ENCODE measurements at places on chromosomes 4 and X.
A peak's percentile ranks its signal among the peaks of the same experiment; 100 is the strongest.

GRCh38 chrX:104430072-104430741, 135.8 kb upstream of the IL1RAPL2 start:
- DNase-seq = no peak

DNA sequence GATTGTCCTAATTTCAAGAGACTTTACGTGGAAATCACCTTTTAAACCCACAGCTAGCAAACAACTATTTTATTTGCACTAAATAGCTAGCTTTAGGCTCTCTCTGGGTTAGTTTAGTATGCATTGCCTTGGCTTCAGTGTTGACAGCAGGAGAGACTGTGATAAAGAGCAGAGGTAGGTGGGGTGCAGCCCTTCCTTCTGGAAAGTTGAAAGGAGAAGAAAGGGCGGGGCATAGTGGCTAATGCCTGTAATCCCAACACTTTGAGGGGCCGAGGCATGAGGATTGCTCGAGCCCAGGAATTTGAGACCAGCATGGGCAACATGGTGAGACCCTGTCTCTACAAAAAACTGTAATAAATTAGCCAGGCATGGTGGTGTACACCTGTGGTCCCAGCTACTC, 29.0 kb upstream of the TMEM154 start:
- DNase-seq = no peak

GRCh38 chr4:100986360-100986868, 360.9 kb downstream of the PPP3CA start:
- DNase-seq = no peak

GRCh38 chr4:160350944-160351343, 1248.1 kb downstream of the RAPGEF2 start:
- DNase-seq = no peak

GRCh38 chr4:90274175-90274574, 147.0 kb downstream of the CCSER1 start:
- no peak for DNase-seq

- DNase-seq = no peak
Measured at GRCh38 chrX:28969126-28969525, 381.9 kb downstream of the IL1RAPL1 start.

DNA sequence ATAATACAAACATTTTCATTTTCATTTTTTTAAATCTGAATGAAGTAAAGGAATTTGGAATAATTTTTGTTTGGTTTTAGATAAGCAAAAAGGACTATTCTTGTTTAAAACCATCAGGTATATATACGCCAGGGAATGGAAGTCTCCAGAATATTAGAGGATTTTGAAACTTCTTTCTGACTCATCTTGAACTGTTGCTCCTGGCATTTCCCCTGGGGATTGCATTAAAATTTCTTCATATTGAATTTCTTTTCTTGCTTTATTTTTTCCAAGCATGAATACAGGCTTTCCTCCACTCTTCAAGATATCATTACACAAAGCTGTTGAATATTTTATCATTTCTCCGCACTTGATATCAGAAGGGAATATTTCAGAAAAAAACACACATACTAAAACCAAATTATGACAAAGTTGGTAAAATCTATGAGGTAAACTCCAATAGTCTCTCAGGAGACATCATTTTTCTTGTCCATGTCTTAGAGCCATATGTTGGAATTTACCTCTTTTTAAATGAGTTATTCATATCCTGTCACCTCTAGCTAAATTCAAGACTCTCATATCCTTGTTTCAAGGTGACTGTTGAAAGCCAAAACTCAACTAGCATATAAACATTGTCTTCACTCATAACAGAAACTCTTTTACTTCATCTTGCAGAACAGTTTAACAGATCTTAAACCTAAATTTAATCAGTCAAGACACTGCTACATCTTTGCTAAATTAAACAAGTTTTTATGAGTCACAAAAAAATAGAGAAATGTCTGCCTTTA, 20.7 kb upstream of the CSN1S1 start:
- DNase-seq = no peak

- peak; percentile 59 for DNase-seq
Measured at GRCh38 chr4:158823461-158823873, 54.6 kb downstream of the FNIP2 start.

DNA sequence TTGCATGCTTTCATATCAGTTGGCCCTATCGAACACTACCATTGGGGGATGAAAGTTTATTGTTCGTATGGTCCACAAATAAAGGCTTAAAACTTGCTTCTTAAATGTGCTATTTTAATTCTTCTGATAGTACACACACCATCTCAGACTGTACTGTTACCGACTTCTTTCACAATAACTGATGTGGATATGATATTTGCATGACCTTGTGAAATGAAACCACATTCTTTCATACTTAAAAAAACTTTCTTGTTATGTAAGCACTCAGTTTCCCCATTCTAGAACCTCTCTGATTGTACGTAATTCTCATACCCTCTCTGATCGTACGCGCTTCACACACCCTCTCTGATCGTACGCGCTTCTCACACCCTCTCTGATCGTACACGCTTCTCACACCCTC, 12.0 kb upstream of the WDR19 start:
- no peak for DNase-seq

- peak; percentile 19 for DNase-seq
Measured at GRCh38 chr4:98778206-98778605, 119.8 kb upstream of the TSPAN5 start.

GRCh38 chr4:141896687-141897086, 260.3 kb downstream of the IL15 start:
- DNase-seq = no peak

DNA sequence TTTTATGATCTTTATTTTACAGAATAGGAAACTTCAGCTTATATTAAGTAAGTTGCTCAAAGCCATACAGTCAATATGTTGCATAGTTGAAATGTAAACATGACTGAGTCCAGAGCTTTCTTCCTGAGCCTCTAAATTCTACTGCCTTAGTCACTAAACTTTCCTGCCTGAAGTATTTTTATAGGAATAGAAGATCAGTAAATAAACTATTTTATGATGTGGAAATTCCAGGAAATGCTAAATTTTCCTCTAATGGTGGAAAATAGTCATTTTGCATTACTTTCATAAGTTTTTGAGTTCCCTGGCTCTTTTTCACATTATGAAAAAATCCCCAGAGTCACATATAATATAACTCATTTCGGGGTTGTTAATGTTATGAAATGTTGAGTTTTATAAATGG, 182.8 kb downstream of the BANK1 start:
- no peak for DNase-seq

GRCh38 chr4:35063031-35063570, 1181.2 kb downstream of the ARAP2 start:
- DNase-seq = no peak

GRCh38 chrX:24166078-24166477, 16.5 kb downstream of the ZFX start:
- no peak for DNase-seq

DNA sequence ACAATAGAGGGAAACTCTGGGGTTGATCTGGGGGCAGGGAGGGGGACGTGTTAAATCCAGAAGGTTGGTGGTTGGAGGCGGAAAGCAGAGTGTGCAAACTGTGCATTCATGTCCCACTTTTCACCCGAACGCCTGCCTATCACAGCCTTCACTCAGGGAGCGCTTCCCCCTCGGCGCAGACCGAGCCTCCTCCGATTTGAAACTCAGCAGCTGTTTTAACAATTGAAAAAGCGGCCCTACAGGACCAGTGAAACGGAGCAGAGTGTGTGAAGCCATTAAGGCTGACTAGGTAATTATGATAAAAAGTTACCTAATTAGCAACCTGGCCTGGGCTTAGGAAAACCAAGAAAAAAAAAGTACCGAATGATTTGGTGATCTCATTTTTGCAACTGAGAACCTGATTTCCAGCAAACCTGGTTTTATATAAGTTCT, 685 bp upstream of the NDNF start:
- DNase-seq = no peak

- DNase-seq = no peak
Measured at GRCh38 chr4:17771284-17771908, 10.0 kb downstream of the FAM184B start.

GRCh38 chr4:35106091-35106734, 1138.1 kb downstream of the ARAP2 start:
- no peak for DNase-seq

All from erythroblast (primary cell).